ENCODE measurements at places on chromosomes 11 and 22.
A peak's percentile ranks its signal among the peaks of the same experiment; 100 is the strongest.

DNA sequence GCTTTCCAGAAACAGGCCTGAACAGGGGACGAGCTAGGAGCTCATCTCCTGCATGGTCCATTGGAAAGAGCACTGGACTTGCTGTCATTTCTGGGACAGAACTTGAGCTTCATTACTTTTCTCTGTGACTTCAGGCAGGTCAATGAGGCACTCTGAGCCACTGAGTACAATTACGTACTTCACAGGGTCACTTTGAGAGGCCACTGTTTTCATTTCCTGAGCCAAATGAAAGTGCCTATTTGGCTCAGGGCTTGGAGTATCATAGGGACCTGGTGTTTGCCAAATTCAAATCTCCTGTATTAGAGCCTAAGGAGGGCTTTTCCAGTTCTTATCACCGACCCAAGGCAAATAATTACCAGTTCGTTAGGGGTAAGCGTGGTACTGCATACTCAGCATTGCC, 319.3 kb downstream of the CADM1 start:
- no peak for DNase-seq

GRCh38 chr11:35363854-35364780, 55.2 kb downstream of the SLC1A2 start:
- DNase-seq: peak; percentile 32

DNA sequence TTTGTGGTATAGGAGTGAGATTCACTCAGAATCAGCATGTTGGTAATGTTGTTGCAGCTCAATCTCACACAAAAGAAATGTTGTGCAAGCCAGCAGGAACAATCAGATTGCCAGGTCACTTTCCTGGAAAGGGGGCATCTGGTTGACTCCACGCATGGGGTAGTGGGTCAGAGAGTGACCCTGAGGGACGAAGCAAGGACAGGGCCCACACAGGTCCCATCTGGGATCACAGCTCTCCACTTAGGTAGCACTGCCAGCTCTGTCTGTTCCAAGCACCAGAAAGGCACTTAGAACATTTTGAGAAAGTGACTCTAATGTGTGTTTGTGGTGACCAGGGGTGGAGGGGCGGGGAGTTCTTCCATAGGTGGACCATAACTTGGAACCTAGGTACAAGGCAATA, 109.5 kb downstream of the RASSF10 start:
- DNase-seq: no peak

- no peak for DNase-seq
Observed at GRCh38 chr11:69654660-69655478, 13.9 kb downstream of the CCND1 start.

DNA sequence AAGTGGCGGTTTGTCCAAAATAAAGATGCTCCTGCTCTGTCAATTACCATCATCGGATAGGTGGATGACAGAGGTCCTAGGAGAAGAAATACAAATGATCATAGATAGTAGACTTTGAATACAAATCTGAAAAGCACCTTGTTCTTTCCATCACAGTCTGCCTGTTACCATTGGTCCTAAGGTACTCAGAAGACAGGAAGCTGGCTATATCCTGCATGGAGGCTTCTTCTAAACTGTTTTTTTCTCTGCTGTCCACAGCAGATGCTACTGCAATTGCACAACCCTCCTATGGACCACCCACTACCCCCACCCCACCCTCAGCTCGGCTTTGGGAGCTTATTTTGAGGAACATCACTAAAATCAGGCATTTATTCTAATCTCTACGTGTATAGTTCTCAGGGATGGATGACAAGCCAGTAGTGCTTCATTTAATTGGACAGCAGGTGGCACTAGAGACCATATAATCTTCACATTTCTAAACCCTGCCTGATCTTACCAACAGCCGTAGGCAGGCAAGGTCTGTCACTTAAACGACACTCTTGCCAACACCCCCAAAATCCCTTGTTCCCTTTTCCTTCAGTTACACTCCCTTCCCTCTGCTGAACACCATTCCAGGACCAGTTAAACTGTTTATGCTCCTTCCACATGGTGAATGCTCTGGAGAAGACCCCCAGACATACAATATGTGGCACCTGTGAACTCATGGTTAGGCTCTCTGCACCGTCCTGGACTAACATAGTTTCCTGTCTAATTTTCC, 6.6 kb upstream of the PTS start:
- DNase-seq: peak; percentile 78

DNA sequence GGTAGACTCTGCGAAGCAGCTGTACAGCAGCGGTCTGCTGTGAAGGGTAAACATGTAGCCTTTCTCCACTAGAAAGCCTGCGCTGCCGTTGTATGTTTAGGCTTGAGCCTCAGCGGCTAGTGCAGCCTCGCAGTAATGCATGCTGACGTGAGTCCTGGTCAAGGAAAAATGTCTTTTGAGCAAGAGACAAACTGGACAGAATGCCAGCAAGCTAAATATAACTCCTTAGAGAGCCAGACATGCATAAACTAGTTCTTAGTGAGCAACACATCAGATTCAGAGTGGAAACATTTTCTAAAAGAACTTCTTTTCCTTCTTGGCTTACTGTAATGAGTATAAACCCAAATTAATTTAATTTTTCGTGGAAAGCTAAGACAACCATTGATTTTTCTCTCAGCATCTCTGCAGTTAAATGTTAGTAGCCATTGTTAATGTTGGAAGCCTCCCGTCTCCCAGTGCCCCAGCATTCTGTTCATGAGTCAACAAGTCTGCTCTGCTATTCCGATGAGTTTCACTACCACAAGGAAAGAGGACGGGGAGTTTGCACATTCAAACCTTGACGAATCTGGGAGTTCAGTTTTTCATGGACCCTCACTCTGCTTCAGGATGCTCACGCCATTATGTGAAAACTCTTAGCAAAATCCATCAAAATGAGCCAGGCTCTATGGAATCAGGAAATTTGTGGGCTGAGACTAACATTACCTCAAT, 51.4 kb downstream of the JAM3 start:
- DNase-seq: no peak

Data from inflammatory macrophage (primary cell).